ENCODE measurements at places on chromosomes 6 and 20. TPM values are rescaled to one million over a fixed set of nuclear protein-coding genes. Genes with fewer than 3 reads are reported as not detected.

Gene GSS
- total RNA-seq, result 35.3 TPM

Gene STX11
- 1.3 TPM for total RNA-seq

Gene SIRPD
- not detected for total RNA-seq

Gene MTRF1L
- 14.5 TPM for total RNA-seq

Gene ADGB
- not detected for total RNA-seq

Gene FILIP1
- total RNA-seq, result 1.1 TPM

Gene KIF6
- 0.76 TPM for total RNA-seq

- H3K27ac ChIP-seq, result no peak overlapping the region
- H3K27me3 ChIP-seq, result no peaks in the 10 kb centered on the region
- no peak overlapping the region for H3K4me3 ChIP-seq
- no peak for DNase-seq
These were observed 128.3 kb downstream of the OLIG3 start for GRCh38 chr6:137365707-137366437.

DNA sequence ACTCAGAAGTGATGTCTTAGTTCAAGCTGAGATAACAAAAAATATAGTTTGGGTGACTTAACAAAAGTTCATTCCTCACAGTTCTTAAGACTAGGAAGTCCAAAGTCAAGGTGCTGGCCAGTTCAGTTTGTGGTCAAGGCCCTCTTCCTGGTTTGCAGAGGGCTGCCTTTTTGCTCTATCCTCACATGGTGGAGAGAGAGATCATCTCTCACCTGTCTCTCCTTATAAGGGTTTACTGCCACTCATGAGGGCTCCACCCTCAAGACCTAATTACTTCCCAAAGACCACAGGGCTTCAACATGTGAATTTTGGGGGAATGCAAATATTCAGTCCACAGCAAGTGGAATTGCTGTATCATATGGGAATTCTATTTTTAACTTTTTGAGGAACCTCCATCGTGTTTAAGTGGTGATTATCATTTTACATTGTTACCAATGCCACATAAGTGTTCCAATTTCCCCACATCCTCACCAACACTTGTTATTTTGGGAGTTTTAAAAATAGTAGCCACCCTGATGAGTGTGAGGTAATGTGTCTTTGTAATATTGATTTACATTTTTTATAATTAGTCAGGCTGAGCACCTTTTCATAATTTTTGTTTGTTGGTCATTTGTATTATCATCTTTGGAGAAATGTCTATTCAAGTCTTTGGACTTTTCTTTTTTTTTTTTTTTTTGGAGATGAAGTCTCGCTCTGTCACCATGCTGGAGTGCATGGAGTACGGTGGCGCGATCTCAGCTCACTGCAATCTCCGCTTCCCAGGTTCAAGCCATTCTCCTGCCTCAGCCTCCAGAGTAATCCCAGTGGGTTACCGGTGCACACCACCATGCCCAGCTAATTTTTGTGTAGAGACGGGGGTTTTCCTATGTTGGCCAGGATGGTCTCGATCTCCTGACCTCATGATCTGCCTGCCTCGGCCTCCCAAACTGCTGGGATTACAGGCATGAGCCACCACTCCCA, 112.2 kb downstream of the SESN1 start:
- H3K4me1 ChIP-seq, result no peaks in the 10 kb centered on the region
- no peak overlapping the region for H3K27ac ChIP-seq
- no peak overlapping the region for H3K4me3 ChIP-seq
- H3K27me3 ChIP-seq, result no peaks in the 10 kb centered on the region
- H3K36me3 ChIP-seq, result no peaks in the 10 kb centered on the region
- no peak for DNase-seq

DNA sequence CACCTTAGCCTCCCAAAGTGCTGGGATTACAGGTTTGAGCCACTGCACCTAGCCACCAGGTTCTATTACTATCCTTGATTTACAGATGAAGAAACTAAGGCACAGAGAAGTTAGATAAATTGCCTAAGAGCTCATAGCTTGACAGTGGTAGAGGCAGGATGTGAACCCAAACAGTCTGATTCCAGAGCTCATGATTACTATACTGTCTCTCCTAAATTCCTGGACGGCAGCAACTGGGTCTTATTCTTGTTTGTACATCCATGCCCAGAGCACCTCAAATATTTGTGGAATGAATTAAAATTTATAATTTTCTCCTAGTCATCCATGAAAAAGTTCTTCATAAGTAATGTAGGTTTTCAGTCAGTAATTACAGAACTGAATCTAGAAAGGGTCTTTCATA, 15.1 kb downstream of the PDSS2 start:
- no peak overlapping the region for H3K4me3 ChIP-seq
- no peak for DNase-seq

- no peak overlapping the region for H3K4me3 ChIP-seq
- H3K4me1 ChIP-seq, result peaks cover 1% of the 10 kb centered on the region
- H3K27ac ChIP-seq, result no peak overlapping the region
- no peaks in the 10 kb centered on the region for H3K36me3 ChIP-seq
These were observed 21.6 kb downstream of the TFEB start for GRCh38 chr6:41713650-41714291.

- H3K4me1 ChIP-seq, result peaks cover 12% of the 10 kb centered on the region
- peak overlapping the region; percentile 58 for H3K4me3 ChIP-seq
- H3K27me3 ChIP-seq, result peaks cover 6% of the 10 kb centered on the region
- H3K36me3 ChIP-seq, result no peaks in the 10 kb centered on the region
These were observed 1.9 kb upstream of the POU3F2 start for GRCh38 chr6:98832284-98833056.

DNA sequence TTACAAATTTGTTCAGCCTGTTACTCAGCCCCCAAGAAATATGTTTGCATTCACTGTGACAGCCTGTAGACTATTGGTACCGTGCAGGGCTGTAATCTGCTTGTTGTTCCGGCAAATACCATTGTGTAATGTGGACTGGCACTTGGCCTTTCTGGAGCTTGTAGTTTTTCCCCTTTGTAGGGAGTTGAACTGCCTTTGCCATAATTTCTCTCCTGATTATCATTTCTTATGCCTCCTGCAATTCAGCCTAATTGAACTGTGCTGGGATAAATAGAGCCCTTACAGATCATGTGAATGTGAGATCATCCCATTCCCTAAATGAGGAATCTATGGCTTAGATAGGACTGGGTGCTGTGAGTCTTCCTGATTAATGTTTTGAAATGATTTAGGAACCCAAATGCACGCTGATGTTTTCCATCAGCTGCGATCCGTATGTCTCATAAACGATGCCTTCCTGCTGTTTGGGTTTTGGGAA, 185.1 kb downstream of the JARID2 start:
- H3K27me3 ChIP-seq, result no peaks in the 10 kb centered on the region
- no peak for DNase-seq
- H3K4me1 ChIP-seq, result peaks cover 16% of the 10 kb centered on the region
- H3K27ac ChIP-seq, result no peak overlapping the region

Data from ovary (tissue), 10 donors.